ENCODE measurements at places on chromosomes 1 and 21.

DNA sequence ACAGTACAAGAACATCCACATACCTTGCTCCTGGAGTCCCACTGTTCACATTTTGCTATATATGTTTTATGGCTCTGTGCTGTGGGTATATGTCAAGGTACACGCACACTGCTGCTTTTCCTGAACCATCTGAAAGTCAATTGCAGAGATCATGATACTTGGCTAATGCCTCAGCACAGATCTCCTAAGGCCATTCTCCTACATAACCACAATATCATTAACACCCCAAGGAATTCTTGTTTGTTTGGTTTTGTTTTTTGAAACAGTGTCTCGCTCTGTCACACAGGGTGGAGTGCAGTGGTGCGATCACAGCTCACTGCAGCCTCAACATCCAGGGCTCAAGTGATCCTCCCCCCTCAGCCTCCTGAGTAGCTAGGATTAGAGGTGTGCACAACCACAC, 16.0 kb downstream of the CTNNBIP1 start:
- no peak for DNase-seq

DNA sequence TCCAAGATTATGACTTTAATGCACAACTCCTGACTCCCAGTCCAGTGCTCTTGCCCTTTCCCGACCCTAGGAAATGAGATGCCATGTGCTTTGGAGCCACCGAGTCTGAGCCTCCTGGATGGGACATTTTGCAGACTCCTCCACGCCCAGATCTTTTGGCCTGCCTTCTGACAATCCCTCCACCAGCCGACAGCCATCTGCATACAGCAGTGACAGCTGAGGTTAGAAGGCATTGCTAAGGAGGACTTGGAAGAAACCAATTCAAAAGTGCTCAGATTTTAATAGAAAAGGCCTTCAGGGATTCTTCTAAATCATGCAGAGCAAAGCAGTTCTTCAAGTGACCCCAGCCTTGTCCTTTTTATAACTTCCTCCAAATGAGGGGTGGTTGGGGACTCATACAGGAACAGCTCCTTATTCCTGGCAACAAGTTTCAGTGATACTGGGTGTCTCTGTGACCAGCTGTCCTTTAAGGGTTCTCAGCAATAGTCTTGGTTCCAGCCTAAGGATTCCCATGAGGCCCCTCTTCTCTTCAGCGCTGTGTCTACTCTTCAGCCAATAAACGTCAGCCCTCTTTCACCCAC, 369.3 kb downstream of the PBX1 start:
- no peak for DNase-seq

GRCh38 chr1:43799656-43800635, 92.6 kb downstream of the ST3GAL3 start:
- DNase-seq: no peak

DNA sequence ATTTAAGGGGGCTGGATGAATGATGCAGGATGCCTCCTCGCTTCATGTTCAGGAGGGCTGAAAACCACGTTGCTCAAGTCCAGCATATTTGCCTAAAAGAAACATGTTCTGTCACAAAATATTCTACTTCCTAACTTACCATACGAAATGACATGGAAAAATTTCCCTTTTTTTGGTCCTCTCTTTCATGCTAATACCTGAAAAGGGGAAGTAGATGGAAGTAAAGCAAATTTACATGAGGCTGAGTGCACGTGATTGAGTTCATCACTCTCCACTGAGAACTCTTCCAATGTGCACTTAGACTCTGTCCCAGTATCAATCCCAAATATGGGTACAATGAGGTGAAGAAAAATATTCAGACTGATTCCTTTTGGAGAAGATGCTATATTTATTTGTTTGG, 23.0 kb downstream of the XCL2 start:
- no peak for DNase-seq

GRCh38 chr1:68322837-68323687, 90.7 kb upstream of the WLS start:
- DNase-seq: no peak

DNA sequence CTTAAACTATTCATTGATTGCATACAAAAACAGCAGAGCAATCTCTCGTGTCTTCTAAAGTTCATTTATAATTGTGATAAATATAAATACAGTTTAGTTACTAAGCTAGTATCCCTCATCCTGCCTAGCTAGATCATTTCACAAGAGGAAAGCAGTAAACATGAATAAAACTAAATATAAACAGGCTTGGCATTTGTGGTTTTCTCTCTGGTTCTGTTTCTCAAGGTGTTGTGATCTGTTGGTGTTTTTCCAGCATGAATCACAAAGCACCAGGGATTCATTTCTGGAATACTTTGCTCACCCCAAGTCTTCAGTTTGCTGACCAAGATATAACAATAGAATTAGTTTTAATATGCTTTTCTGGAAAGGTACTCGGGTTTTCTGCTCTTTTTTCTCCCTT, 32.7 kb upstream of the GLIS1 start:
- no peak for DNase-seq

DNA sequence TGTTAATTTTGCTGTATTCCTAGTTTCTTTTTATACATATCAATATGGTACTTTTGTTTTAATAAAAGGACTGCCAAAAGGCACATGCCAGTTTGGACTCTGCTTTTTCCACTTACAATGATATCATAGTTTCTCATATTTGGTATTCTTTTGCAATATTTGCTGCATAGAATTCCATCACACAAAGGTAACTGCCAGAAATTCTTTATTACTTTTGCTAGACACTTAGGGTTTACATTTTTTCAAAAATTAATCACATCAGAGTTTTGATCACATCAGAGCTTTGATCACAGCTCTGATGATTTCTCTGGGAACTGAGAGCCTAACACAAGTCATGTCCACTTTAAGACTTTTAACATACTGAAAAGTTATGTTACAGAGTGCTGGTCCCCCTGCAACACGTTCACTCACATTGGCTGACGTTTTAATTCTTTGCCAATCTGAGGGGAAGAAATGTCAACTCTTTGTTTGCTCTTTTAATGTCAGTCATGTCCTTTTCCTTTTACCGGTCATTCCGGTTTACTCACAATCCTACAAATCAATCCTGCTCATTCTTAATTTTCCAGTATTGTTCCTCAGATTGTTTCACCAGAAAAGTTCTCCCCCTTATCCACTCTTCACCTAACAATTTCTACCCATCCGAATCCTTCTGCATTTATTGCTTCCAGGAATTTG, 1.1 kb upstream of the CD46 start:
- DNase-seq: no peak

- no peak for DNase-seq
These were observed 38.3 kb downstream of the PTGFRN start for GRCh38 chr1:116948046-116948445.

- DNase-seq: no peak
These were observed 28.2 kb upstream of the LGALS8 start for GRCh38 chr1:236495467-236496112.

GRCh38 chr1:36857754-36858153, 176.6 kb downstream of the GRIK3 start:
- no peak for DNase-seq

DNA sequence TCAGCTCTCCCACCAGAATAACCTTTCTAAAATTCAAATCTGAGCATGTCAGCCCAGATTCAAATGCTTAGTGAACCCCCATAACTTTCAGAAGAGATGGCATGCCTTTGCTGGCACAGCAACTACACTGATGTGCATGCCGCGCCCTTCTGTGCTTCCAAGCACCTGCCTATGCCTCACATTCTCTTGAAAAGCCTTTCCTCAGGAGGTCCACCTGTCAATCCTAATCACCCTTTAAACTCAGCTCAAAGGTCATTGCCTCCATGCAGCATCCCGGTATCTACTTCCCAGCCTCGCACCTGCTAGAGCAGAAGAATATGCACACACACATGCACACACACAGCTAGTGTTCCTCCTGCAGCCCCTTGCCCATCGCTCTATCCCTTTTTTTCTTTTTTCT, 5.2 kb upstream of the S100A2 start:
- no peak for DNase-seq

GRCh38 chr1:15218287-15219279, 28.4 kb upstream of the FHAD1 start:
- DNase-seq: peak; percentile 90

- no peak for DNase-seq
These were observed 22.2 kb upstream of the ABL2 start for GRCh38 chr1:179251675-179252074.

- DNase-seq: no peak
These were observed 72.9 kb upstream of the RGS4 start for GRCh38 chr1:162996261-162996660.

GRCh38 chr1:79235301-79236002, 228.9 kb upstream of the ADGRL4 start:
- no peak for DNase-seq

DNA sequence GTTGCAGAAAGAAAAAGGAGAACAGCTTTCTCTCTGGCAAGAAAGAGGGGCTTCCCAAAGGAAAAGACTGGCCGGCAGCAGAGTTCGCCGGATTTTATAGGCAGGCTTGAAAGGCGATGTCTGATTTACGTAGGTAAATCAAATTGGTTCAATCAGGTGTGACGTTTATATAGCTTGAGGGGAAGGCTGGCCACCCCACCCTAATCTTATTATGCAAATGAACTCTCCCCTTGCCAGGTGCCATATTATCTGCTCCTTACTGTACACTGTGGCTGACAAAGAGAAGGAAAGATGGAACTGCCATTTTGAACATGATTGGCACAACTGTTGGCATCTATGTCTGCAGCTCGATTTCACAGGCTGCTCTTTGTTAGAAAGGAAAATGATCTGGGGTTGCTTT, 16.8 kb upstream of the INTS3 start:
- no peak for DNase-seq

- DNase-seq: no peak
These were observed 40.8 kb upstream of the TINAGL1 start for GRCh38 chr1:31535561-31535960.

- no peak for DNase-seq
These were observed 72.5 kb downstream of the RUNX3 start for GRCh38 chr1:24857507-24858133.

GRCh38 chr1:184866991-184867788, 107.1 kb downstream of the NIBAN1 start:
- DNase-seq: peak; percentile 15

DNA sequence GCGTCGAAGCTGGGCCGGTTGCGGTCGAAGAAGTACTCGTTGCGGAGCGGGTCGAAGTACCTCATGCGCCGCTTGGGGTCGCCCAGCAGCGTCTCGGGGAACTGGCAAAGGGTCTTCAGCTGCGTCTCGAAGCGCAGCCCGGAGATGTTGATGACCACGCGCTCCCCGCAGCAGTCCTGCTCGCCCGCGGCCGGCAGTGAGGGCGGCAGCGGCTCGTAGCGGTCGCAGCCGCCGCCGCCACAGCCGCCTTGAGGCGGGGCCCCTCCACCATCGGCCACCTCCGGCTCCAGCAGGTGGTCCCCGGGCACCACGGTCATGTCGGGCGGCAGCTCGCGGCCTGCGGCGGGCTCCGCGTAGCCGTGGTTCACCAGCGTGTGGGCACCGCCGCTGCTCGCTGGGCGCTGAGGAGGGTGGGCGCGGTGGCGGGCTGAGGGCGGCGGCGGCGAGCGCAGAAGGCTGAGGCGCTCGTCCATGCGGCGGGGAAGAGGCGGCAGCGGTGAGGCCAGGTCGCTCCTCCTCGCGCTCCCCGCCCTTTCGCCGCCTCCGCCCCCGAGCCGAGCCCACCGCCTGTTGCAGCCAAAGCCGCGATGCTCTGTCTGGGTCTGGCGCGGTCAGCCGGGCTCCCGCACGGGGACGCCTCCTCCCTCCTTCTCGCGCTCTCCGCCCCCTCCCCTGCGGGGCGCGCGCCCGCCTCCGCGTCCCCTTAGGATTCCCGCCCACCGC, at the start of gene KCNA3:
Gene KCNA3 (minus strand): TSS at position 604 of the 723 bp plus-strand sequence. CDS start 131 bp downstream, at position 473.
- no peak for DNase-seq

- DNase-seq: no peak
These were observed 3.6 kb downstream of the COL9A2 start for GRCh38 chr1:40313329-40313957.

DNA sequence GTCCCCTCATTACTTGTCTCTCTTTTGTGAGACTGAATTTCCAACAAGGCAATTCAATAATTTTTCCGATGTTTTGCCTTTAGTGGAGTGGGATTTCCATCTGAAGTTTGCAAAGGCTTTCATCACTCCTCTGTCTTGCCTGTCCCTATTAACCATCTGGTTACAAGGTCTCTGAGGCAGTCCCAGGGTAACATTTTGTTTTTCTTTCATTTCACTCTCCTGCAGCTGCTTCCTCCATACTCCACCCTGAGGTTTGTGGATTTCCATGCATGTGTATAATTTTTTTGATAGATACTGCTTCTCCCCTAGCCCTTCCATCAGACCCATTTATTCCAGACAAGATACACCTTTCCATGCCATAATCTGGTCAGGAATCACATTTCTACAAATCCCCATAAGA, 366.8 kb downstream of the PTBP2 start:
- DNase-seq: no peak

GRCh38 chr1:48793863-48794262, 17.2 kb upstream of the BEND5 start:
- DNase-seq: no peak

Measured in CMK (cell line).